HCT116 (cell line): ENCODE measurements at places on chromosomes 13 and 19. TPM values are rescaled to one million over a fixed set of nuclear protein-coding genes. Genes with fewer than 3 reads are reported as not detected.

DNA sequence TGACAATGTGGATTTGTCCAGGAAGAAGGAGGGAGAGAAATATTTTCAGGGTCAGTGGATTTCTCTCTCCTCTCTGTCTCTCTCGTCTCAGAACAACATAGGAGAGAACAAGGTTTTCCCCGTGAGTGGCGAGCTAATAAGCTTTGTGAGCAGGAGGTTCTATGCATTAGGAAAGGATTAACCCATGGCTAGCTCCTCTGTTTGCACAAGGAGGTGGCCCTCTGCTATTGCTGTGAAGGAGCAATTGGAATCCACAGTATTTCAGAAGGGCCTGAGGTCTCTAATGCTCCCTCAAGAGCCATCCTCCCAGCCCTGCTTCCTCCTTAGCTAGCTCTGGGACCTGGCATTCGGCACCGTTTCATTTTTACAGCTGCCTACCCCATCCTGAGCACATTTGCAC, 288.9 kb upstream of the MAB21L1 start:
- DNase-seq = no peak

DNA sequence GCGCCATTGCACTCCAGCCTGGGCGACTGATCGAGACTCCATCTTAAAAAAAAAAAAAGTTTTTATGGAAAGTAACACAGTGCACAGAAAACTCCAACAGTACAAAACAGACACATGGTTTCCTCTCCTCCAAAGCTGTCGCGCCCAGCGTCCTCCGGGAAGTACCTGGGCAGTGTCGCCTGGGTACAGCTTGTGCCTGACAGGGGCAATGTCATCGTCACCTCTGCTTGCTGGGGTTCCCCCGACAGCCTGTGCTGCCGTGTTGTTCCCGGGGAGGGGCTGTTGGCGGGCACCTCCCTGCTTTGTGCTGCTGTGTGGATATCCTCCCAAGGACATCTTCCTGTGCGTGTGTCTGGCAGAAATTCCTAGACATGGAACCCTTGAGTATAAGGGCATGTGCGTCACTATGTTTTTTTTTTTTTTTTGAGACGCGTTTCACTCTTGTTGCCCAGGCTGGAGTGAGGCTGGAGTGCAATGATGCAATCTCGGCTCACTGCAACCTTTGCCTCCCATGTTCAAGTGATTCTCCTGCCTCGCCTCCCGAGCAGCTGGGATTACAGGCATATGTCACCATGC, 2.4 kb upstream of the F2RL3 start:
- no peak for DNase-seq

- no peak for DNase-seq
Observed at GRCh38 chr13:73828811-73829210, 305.4 kb downstream of the KLF12 start.

- DNase-seq = no peak
Observed at GRCh38 chr19:34131100-34131499, 41.2 kb upstream of the LSM14A start.

- DNase-seq = peak; percentile 59
Observed at GRCh38 chr19:3039641-3040077, 10.6 kb upstream of the TLE2 start.

DNA sequence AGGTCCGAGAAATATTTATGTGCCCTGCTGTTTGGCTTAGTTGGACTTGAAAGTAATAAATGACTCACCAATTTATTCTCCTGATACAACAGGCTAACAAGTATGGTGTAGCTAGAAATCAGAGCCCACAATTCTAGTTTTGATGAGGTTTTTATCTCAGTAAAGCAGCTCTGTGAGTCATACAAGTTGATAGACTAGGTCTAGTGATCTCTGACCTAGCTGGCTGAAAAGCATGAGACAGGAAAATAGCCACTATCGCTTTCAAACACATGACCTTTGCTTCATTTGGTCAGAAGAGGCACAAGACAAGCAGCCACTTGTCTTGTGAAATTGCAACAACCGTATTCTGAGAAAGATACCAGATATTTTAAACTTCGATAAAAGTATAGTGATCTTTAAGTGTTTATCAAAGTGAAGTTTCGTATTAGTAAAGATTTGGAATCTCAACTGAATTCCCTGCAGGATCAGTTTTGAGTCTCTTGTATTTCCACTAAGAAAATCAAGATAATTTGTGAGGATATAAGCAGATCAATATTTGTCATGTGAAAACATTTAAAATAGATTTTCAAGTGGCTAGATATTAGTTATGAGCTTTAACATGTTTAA, 126.7 kb downstream of the MAB21L1 start:
- DNase-seq = peak; percentile 39

GRCh38 chr13:31945202-31945961, 86.2 kb upstream of the FRY start:
- DNase-seq = no peak

DNA sequence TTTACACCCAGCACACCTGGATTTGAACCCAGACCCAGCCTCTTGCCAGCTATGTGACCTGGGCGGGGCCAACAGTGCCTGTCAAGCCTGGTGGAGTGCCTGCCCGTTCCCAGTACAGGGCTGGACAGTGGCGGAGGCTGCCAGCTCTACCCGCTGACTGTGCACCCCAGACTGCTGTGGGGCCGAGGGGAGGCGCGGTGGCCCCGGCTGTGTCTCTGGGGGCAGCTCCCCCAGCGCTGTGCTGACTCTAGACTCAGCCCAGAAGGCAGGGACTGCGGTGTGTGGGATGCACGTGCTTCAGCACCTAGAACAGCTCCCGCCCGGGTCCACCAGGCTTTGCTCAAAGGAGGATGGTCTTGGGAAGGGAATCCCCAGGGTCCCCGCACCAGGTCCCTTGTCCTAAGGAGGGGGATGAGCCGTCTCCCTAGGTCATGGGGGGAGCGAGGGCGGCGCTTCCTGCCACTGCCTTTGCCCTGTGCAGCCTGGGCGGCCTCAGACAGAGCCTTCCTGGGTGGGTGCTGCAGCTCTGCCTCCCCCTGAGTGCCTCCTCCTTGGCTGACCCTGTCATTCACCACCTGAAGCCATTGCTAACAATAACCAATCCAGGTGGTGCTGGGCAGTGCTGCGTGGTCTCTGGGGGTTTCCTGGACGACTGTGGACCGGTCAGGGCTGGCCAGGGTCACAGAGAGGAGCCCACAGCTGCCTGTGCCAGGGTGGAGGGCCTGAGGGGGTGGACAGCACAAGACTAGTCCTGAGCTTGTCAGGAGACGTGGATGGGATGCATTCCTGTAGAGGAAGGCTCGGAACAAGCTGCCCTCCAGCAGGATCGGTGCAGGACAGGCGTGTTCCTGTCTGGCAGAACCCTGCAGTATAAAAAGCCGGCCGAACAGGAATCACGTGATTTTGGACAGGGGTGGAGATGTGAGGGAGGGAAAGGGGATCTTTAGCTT, 18.6 kb downstream of the TMEM255B start:
- DNase-seq = no peak

GRCh38 chr19:4064149-4064495, 2.6 kb downstream of the ZBTB7A start:
- no peak for DNase-seq

GRCh38 chr13:99366075-99366987, 59.1 kb upstream of the GPR183 start:
- DNase-seq = no peak

DNA sequence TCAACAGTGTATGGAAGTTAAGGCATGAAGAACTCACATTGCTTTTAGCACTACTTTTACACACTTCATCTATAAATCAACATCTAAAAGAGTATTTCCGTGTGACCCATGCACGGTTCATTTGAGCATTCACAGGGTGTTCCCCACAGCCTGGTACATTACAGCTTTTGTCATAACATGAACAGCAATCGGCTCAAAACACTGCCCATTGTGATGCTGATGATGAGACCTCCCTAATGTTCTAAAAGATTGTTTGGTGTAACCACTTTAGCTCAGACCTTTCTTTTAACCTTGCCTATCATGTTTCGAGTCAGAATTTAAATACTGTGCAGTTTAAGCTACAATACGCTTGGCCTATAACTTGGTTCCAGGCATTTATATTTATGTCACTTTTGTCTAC, 4.1 kb upstream of the KLF5 start:
- DNase-seq = no peak

DNA sequence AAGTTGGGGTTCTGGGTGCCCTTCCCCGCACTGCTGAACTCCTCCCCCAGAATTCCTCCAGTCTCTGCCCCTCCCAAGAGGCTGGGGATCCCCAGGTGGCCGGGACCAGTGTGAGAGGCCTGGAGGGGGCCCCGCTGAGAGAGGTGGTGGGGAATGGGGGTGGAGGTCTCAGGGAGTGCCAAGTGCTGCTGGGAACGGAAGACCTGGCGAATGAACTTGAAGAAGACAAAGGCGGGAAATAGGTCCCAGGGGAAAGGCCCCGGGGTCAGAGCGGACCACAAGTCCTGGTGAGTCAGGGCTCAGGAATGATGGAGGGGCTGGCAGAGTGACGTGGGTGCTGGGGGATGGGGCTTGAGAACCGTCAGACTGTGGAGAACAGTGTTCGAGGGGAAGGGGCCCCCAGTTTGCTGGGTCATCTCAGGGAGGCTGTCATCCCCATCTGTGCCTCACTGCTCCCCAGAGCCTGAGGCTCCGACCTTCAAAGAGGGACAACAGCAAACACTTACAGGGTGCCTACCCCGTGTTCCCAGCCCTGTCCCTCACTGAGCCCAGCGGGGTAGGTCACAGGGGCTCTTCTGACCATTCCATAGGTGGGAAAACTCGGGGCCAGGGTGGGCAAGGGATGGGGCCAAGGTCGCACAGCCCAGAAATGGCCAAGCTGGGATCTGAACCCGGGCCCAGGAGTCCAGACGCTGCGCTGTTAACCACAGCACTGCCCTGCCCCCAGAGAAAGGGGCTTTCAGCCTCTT, 16.0 kb upstream of the SEMA6B start:
- no peak for DNase-seq

- peak; percentile 94 for DNase-seq
Observed at GRCh38 chr13:31045286-31046081, 113.0 kb downstream of the TEX26 start.

- no peak for DNase-seq
Observed at GRCh38 chr19:55258476-55258827, 365 bp downstream of the PPP6R1 start.

DNA sequence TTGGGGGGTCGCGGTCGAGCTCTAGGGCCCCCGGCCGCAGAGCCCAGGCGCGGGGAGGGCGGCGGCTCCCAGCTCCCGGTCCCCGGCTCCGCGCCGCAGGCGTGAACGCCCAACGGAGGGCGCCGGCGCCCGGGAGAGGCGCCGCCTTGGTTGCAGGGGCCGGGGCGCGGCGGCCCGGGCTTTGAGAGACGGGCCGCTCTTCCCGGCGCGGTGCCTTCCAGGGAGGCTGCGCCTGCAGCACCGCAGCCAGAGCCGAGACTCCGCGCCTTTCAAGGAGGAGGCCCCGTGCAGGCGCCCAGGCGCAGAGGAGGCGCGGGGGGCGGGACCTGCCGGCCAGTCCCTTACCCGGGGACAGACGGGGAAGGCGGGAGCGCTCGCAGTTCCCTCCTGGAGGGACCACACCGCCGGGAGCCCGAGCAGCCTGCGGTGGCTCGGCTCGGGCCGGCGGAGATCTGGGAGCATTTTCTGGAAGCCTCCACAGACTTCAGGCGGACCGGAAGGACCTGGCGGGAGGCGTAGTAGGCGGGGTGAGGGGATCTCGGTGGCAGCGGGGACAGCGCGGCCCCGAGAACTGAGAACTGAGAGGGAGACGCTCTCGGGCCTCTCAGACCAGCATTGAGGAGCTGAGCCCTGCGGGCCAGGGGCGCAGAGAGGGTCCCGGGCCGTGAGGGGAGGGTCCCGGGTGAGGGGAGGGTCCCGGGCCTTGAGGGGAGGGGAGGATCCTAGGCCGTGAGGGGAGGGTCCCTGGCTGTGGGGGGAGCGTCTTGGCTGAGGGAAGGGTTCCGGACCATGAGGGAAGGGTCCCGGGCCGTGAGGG, 25.5 kb upstream of the MCF2L start:
- no peak for DNase-seq

DNA sequence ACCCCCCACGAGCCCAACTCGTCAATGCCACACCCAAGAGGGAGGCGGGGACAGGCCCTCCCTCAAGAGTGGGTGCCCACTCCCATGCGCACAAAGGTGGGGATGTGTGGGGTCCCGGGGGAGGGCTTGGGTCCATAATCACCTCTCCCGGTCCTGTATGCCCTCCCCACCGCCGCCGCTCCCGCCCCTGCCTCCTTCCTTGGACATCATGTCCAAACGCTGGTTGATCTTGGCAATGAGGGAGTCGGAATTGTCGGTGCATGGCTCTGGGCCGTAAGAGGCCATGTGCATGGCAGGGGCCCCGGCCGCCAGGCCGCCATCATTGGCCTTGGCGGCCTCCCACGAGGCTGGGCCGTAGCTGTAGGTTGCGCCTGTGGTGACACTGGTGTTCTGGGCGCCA, 5.9 kb downstream of the AKAP8 start:
- no peak for DNase-seq

DNA sequence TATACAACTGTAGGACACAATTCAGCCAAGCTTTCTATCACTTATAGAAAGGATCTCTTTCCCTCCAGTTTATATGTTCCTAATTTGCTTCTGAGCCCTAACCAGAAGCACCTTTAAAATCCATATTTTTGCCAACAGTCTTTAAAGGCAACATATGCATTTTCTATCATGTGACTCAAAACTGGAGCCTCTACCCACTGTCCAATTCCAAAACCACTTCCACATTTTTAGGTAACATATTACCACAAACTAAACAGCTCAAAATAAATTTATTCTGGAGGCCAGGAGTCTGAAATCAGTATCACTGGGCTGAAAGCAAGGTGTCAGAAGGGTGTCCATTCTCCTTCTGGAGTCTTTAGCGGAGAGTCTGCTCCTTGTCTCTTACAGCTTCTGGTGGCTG, 15.9 kb upstream of the EFNB2 start:
- DNase-seq = no peak

DNA sequence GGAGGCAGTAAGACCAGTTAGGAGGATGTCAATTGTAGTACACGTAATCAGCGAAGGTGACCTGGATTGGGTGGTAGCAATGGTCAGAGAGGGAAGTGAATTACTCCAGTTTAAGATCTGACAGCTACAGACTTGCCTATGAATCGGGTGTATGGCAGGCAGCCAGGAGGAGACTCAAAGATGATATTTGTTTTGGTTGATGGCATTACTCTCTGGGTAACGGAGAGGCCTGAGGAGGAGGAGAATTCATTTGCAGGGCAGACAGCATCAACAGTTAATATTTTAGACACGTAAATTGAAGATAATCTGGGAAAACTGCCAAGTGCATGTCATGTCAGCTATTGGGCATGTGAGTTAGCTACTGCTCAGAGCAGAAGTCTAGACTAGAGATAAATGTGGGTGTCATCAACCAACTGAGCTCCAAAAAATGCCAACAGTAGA, 109.2 kb downstream of the SGCG start:
- no peak for DNase-seq

The MYO1F gene
- 0.39 TPM for total RNA-seq

The CCDC194 gene
- total RNA-seq = not detected

The KIR2DL1 gene
- total RNA-seq = not detected

The C1QTNF9B gene
- not detected for total RNA-seq

The PCDH9 gene
- total RNA-seq = 0.02 TPM

The NUDT15 gene
- 38.6 TPM for total RNA-seq

The DENND1C gene
- 0.54 TPM for total RNA-seq

The UBA52 gene
- 1,743 TPM for total RNA-seq

The CEACAM3 gene
- not detected for total RNA-seq

The CRX gene
- not detected for total RNA-seq
